ENCODE measurements at places on chromosomes 13 and 19.

GRCh38 chr13:33490461-33491327 lies 205.1 kb upstream of the STARD13 start:
- DNase-seq = no peak

DNA sequence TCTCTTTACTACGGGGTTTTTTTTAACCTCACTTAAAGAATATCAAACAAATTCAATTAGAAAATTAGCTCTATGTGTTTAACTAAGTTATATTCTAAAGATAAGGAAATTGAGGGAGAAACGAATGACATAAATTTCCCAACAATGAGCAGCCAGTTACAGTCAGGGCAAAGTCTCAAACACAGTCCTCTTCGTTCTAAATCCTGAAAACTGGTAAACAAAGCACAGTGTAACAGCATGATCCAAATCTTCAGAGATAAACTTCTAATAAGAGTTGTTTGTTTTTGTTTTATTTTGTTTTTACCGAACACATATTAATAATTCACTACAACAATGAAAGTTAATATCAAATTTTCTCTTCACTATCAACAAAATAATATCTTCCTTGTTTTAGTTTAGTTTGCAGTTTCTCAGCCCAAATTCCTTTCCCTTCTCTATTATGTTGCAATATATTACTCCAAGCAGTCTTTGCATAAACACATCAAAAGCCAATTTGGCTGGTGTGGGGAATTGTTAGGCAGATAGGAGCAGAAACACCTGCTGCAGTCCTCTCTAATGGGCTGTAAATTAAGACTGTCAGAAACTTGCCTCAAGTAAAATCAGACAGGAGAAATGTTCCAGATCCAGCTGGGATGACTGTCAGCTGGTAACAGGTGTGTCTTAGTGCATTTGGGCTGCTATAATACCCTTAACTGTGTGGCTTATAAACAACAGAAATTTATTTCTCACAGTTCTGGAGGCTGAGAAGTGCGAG lies 106.5 kb upstream of the SGCG start:
- DNase-seq = no peak

DNA sequence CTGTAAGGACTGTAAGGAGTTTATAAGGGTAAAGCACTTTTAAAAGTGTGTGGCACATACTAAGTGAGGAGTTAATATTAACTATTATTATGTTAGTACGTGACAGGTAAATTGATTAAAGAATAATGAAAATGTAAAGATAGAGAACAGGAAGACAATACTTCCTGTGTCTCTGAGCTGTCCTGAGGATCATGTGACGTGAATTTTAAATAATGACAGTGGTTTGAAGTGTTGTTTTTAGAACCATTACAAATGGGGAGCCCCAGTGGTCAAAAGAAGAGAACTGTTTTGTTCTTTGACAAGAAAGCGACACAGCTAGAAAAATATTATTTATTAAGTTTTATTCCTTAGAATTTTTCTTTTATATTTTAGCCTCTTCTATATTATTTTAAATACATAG lies 241.2 kb upstream of the STARD13 start:
- DNase-seq = no peak

DNA sequence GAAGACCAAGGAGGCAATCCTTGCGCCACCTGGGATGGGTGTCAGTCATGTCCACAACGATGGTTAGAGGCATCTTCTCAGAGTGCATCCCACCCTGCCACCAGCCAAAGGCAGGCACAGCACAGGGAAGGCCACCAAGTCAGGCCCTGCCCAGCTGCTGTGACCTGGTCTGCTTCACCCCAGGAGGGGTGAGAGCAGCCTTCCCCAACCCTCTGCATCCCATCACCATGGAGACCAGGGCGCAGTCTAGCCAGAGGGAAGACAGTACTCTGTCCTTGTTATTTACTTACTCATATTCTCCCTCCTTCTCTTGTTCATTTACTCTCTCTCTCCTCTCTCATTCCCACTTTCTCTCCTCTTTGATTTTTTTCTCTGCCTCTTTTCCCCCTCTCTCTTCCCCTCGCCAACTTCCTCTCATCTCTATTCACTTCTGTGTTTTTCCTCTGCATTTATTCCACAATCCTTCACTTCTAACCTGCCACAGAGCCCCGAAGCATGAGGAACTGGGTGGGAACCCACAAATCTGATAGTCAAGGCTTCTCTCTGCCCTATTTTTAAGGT lies 749.4 kb downstream of the UQCRFS1 start:
- no peak for DNase-seq
